Occipital lobe (tissue), 3 donors: ENCODE measurements at places on chromosomes 12 and 14. TPM values are rescaled to one million over a fixed set of nuclear protein-coding genes. Genes with fewer than 3 reads are reported as not detected.

- no peak for DNase-seq
Measured at GRCh38 chr12:25591144-25591543, 38.1 kb upstream of the LMNTD1 start.

HSPA2 gene
- 7.6 TPM for total RNA-seq

SERPINA3 gene
- total RNA-seq = 0.94 TPM

PGF gene
- 2.0 TPM for total RNA-seq

- no peak for DNase-seq
Measured at GRCh38 chr12:6884539-6884938, 11.4 kb upstream of the SPSB2 start.

DNA sequence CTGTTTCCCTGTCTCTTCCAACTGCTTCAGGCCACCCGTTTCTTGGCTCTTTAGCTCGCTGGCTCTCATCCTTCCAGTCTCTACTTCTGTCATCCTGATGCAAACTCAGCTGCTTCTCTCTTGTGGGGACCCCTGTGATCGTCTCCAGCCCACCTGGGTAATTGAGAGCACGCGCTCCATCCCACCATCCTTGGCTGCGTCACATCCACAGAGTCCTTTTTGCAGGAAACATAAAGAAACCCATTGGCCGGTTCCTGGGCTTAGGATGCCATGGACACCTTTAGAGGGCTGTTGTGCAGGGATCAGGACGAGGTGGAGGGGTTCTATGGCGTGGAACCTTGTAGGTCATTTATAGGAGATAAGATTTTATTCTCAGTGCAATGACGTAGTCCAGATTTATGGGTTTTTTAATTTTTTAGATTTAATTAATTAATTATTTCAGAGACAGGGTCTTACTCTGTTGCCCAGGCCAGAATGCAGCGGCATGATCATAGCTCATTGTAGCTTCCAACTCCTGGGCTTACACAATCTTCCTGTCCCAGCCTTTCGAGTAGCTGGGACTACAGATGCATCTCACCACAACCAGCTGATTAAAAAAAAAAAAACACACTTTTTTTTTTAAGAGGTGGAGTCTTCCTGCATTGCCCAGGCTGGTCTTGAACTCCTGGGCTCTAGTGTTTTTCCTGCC lies 82.6 kb downstream of the CCDC92 start:
- no peak for DNase-seq

- no peak for DNase-seq
Measured at GRCh38 chr12:15265875-15266274, 44.7 kb upstream of the RERG start.

GPR65 gene
- 0.47 TPM for total RNA-seq

SERPINA4 gene
- total RNA-seq = not detected

DNA sequence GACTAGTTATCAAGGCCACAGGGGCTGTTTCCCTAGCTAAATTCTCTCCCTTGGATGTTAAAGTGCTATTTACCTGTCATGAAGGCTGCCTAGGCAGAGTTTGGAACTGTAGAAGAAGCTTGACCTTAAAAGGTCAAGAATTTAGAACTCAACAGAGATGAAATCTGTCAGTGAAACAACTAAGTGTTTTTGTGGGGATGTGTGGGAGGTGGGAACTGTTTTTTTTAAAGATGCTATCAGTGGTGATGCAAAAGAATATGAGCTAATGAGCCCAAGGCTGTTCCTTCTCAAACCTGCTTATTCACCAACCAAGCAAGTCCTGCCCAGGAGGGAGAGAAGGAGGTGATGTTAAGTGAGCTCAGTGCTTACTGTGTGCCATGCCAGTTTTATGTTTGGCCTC lies 40.8 kb upstream of the POC1B start:
- no peak for DNase-seq

GRCh38 chr12:131122631-131123030 lies 168.9 kb downstream of the ADGRD1 start:
- DNase-seq = no peak

GRCh38 chr14:35965400-35965799 lies 139.3 kb downstream of the BRMS1L start:
- peak; percentile 21 for DNase-seq

DNA sequence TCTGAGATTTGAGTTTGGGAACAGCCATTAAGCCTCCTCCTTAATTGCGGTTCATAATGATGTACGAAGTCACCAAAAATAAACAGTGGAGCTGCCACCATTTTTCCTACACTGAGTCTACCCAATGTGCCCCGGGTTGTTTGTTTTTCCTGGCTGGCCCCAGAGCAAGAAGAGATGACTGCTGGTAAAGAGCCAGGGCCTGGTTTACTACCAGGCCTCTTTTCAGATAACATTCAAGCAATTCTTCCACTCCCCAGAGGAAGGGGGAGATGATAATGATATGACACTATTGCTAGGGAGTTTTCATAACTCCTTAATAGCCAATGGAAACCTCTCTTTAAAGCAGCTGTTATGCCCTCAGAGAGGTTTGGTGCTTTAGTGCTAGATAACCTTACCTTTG lies 42.3 kb downstream of the BRAP start:
- DNase-seq = no peak

- DNase-seq = no peak
Measured at GRCh38 chr14:65258391-65258790, 154.1 kb upstream of the FUT8 start.

LPAR5 gene
- total RNA-seq = 0.62 TPM

FIGNL2 gene
- 0.47 TPM for total RNA-seq

ACTN1 gene
- total RNA-seq = 12.2 TPM

- no peak for DNase-seq
Measured at GRCh38 chr12:67430708-67431335, 161.7 kb downstream of the CAND1 start.

GRCh38 chr12:7060353-7060954 lies at the start of gene C1S:
Gene C1S, plus strand, starts transcription at chr12:7060718. Its CDS starts 1,195 bp downstream, at chr12:7061913.
- DNase-seq = peak; percentile 19

PPP1R36 gene
- 1.4 TPM for total RNA-seq

DNA sequence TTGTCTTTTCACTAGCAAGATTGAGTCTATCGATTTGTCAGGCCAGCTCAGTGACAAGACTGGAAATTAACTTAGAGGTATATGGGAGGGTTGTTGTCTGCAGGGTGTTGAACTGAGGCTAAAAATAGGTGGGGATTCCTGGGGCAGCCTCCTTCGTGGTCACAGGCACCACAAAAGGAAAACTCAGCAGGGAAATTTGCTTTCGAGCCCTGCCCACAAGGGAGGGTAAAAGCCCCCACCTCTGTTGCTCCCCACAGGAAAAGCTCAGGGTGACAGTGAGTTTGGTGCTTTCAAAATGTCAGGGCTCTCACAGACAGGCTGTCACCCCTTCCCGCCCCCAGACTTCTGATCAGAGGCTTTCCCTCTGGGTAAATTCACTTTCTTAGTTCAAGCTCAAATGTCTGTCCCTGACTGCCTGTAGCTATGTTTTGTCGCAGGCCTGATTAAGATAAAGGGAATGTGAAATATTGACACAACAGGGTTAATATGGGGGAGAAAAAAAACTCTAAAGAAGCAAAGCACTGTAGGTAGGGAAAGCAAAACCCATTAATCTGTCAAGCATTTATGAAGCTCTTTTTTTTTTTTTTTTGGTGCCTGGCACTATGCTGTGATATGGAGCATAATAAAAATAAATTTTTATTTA lies 11.7 kb upstream of the NFKBIA start:
- DNase-seq = no peak

- DNase-seq = no peak
Measured at GRCh38 chr14:43172899-43173548, 1334.1 kb downstream of the FSCB start.

DNA sequence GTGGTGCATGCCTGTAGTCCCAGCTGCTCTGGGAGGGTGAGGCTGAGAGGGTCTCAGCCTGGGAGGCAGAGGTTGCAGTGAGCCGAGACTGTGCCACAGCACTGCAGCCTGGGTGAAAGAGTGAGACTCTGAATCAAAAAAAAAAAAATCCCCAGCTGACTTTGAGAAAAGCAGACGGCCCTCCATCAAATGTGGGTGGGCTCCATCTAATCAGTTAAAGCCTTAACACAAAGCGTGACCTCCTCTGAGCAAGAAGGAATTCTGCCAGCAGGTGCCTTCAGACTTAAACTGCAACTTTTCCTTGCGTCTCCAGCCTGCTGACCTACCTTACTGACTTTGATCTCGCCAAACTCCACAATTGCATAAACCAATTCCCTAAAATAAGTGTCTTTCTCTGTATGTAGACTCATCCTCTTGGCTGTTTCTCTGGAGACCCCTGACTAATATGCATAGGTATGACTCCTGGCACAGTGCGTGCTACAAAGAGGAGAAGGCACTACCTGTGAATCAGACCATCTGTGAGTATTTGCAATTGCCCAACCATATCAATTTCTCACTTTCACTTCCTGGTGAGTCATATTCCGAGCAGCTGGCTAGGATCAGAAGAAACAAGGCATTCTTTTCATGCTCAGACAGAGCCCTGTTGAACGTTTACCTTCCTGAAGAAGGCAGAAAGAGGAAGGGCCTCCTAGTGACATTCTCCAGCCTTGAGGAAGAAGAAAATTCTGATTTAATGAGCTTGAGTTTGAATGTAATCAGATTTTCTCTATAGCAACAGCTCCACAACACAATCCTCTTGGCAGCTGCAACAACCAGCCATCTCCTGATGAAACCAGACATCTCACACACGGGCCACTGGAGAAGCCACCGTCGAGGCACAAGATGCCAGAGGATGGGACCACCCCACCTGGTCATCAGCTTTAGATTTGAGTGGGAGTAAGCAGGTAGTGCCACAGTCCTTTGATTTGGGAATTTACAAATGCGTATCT lies 54.3 kb downstream of the CLMN start:
- peak; percentile 22 for DNase-seq
